ENCODE measurements at places on chromosomes 1 and 21. TPM values are rescaled to one million over a fixed set of nuclear protein-coding genes. Genes with fewer than 3 reads are reported as not detected.

DNA sequence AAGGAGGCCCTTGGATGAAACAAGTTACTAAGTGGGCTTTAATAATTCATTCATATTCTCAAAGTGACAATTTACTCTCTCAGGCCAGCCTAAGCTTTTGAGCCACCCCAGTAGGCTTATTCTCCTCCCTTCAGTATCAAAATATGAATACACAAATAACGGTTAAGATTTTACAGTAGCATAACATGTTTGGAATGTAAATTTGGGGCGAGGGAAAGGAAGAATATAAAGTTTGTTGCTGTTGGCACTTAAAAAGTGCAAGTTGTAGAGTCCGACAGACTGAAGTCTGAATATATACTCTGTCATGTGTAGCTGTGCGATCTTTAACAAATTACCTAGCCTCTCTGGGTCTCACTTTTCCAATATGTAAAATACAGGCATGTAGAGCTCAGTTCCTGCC is 22.6 kb upstream of the MYSM1 start:
- no peak for DNase-seq

GRCh38 chr1:220827445-220828178 is 40.9 kb downstream of the MTARC1 start:
- no peak for DNase-seq

Gene CLEC20A
- total RNA-seq = not detected

DNA sequence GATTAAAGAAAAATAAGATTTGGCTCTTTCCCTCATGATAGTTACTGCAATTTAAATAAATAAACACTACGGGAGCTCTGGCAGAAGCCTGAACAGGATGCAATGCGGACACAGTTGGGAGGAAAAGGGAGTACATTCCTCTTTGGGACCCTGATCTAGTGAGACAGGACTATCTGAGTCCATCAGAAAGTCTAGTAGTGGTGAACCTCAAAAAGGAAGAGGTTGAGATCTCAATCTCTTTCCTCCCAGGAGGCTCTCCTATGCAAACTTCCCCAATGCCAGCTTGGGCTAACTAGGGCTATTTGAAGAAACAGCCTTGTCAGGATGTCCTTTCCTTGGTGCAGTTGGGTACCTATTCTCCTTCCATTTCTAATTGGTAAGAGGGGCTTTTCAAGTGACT is 4.9 kb upstream of the ABCD3 start:
- DNase-seq = no peak

DNA sequence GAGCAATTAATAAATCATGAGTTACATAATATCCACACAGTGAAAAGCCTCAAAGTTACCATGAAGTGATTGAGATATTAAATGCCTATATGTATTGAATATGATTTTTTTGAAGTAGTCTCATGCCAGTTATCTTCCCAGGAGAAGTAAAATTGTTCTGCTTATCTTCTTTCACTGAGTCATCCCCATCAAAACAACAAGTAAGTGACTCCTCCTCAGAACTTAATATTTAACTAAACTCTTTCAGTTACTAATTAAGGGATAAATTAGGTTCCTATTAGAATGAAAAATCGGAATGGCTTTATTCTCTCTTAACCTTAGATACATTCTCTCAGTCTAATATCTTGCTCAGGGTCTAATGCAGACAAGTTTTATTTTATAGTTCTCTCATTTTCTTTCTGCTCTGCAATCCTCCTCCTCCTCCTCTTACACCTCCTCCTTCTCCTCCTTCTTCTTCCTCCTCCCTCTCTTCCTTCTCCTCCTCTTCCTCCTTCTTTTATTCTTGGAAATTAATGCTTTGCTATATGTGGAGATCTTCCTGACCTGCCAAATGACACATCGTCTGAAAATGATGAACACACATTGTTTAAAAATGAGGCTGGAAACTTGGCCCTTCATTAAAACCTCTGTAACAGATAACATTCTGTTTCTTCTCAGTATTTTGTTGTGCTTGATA is 110.9 kb downstream of the RUNX1 start:
- peak; percentile 32 for DNase-seq

Gene LZIC
- total RNA-seq = 19.8 TPM

Gene MROH7
- total RNA-seq = 0.42 TPM

Gene TTC24
- total RNA-seq = not detected

GRCh38 chr1:17235135-17235885 is 13.6 kb upstream of the PADI3 start:
- no peak for DNase-seq

Gene COL8A2
- 0.94 TPM for total RNA-seq

Gene TAF12
- 22.0 TPM for total RNA-seq

Gene ERG
- not detected for total RNA-seq

Gene NCAM2
- total RNA-seq = 0.17 TPM

Gene NUP133
- total RNA-seq = 36.3 TPM

DNA sequence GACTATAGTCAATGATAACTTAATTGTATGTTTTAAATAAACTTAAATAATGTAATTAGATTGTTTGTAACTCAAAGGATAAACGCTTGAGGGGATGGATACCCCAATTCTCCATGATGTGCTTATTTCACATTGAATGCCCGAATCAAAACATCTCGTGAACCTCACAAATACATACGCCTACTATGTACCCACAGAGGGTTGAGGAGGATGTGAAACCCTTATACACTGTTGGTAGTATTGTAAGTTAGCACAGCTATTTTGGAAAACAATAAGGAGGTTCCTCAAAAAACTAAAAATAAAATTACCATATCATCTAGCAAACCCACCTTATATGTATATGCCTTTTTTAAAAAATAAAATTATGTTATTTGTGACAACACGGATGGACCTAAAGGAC is 198.6 kb downstream of the MRPL39 start:
- no peak for DNase-seq

DNA sequence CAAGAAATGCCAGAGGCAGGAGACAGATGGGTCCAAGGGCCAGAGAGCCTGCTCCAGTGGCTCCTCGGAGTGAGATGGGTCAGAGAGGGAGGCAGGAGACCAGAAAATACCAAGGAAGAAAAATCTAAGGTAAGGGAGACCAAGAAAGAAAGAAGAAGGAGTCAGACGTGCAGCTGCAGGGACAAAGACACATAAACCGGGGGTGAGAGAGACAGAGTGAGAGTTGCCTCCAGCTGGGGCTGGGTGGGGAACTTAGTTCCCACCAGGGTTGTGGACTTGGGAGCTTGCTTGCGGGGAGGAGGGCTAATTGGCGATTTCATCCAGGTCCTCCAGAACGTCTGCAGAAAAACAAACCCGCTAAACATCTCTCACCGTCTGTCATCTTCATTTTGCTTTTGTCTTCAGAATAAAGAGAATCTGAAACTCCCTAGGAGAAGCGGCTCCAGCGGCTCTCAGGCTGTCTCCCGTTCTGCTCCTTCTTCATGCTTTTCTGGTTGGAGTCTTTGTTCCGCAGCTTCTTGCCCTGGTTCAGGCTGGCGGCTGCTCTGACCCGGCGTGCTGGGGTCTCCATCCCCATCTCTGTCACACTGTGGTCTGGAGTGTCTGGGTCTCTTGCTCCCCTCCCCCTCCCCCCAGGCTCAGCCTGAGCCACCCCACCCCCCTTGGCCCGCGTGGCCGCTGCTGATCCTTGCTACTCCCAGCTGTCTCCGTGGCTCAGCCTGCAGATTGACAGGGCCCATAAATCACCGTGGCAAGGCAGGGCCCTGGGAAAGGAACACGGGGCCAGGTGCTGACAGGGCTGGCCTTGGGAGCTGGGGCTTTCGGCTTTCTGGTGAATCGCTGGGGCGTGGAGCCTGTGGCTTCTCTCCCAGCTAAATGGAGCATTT is 66.6 kb downstream of the UBIAD1 start:
- DNase-seq = no peak

Gene C1orf185
- not detected for total RNA-seq

Gene ST6GALNAC3
- 1.7 TPM for total RNA-seq

DNA sequence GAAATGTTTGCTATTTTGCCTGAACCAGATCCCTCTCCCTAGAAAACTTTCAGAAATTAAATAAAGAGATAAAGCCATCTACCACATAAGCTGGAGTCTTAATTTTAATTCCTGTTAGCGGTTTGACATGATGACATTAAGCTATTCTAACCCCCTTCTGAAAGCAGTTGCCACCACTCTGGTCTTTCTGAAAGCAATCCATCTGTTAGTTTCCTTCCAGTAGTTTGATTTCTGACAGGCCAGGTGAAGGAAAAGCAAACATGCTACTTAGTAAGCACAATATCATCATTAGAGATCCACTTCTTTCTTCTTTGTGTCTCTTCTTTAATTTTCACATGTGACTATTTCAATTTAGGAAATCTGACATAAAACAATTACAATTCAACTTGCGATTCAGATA is 39.9 kb downstream of the RGL1 start:
- DNase-seq = no peak

Gene MCOLN2
- total RNA-seq = 1.6 TPM

Gene GUCA2B
- not detected for total RNA-seq

DNA sequence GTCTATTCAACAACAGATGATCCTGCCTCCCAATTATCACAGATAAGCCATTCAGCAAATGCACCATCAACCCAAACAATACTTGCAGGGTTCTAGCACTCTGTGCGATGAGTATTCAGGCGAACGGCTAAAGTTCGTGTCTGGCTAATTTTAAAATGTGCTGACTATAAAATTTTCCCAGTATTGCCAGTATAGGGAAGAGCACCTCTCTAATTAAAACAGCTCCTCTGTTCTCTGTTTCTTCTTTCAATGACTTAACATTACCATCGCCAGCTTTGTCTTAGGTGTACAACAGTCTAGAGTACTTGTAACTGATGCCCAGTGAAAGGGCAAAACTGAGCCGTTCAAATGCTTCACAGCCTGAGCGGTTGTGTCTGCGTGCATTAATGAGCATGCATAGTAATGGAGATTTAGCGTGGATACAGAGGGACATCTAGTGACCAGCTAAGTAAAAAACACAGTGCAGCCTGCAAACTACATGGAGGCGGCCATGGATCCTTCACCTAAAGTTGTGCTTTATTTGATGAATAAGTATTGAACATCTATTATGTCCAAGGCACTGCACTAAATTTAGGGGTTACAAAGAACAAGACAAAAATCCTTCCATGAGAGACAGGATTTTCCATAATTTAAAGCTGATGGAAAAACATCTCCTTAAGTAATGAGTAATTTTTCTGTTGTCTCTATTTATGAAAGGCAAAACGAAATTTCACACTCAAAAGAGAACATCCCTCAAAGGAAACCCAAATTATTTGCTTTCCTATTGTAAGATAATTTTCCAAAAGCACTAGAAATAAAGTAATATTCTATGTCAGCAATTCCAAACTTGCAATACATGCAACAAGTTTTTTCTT is 120.0 kb downstream of the SETD4 start:
- DNase-seq = peak; percentile 66

Gene FCRLA
- 4.4 TPM for total RNA-seq

- DNase-seq = no peak
Measured at GRCh38 chr1:12040457-12041051, 21.3 kb downstream of the MIIP start.

DNA sequence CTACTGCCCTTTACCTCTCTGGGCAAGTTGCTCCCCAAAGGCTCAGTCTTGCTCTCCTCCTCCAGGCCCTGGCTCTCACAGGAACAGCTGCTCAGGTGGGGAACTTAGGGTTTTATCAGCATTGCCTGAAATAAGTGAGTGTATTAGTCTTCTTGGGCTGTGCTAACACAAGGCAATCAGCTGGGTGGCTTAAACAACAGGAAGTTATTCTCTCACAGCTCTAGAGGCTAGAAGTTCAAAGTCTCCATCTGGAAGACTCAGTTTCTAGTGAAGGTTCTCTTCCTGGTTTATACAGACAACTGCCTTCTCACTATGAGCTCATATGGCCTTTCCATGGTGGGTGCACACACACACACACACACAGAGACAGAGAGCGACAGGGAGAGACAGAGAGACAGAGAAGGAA is 2.8 kb upstream of the CD1C start:
- DNase-seq = no peak

GRCh38 chr1:201773764-201774163 is 55.2 kb upstream of the IPO9 start:
- DNase-seq = peak; percentile 75
